Natural killer cell treated with Interleukin-12 subunit alpha and Interleukin-12 subunit beta and Interleukin-15 and Interleukin-18, amount 100 ng/mL, for 72 hours (primary cell): ENCODE measurements at places on chromosomes 5 and 9. TPM values are rescaled to one million over a fixed set of nuclear protein-coding genes. Genes with fewer than 3 reads are reported as not detected.

Gene LOX
- not detected for total RNA-seq

Gene SPRY4
- total RNA-seq: 4.6 TPM

Gene DNAJC18
- total RNA-seq: 11.9 TPM

Gene IRX4
- total RNA-seq: not detected

Gene CDC25C
- 5.5 TPM for total RNA-seq

Gene SNCB
- total RNA-seq: not detected

Gene SYNPO
- total RNA-seq: 9.3 TPM

Gene CFAP157
- total RNA-seq: not detected

DNA sequence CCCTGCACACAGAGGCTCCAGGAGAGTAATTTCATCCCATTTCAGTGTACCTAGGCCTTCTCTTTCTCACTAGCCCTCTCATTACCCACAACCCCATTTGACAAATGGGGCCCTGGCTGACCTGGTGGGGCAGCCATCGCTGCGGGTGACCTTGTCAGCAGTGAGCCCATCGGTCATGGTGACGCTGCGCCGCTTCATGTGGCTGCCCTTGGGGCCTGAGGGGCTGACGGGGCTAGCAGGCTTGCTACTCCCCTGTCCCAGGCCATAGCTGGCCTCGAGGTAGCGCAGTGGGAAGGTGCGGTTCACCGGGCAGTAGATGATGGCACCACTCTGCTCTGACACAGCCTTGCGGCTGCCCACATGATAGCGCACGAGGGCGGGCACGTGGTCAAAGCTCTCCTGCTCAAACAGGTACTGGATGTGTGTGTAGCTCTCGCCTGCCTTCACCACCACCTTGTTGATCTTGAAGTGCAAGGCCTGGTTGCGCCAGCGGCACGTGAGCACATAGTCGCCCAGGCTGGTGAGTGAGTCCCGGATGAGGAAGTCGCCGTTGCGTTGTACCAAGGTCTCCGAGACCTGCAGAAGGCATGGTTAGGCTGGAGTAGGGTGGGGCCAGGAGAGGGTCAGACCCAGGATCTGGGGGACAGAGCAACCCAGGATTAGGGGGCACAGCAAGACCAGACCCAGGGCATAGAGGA lies 14.1 kb upstream of the TOR2A start:
- H3K4me1 ChIP-seq: no peaks in the 10 kb centered on the region
- H3K4me3 ChIP-seq: no peak overlapping the region
- no peaks in the 10 kb centered on the region for H3K27me3 ChIP-seq
- no peak overlapping the region for H3K27ac ChIP-seq
- DNase-seq: no peak

DNA sequence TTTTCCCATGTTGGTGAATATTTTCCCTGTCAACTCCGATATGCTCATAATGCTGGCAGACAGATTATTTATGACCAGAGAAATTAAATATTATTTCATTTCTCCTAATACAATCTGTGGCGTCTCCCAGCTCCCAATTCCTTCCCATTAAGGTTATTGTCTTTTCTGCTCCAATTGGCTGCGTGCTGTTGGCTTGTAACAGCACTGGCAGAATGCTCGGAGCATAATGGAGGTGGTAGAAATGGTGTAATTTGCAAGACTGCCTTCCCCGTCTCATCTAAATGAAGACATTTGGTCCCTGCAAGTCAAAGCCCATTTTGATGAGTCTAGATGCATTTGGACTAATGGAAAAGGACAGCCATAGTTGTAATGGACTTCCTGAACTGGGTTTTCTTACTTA lies 601.7 kb downstream of the BRINP1 start:
- no peaks in the 10 kb centered on the region for H3K36me3 ChIP-seq
- no peak overlapping the region for H3K4me3 ChIP-seq
- H3K27ac ChIP-seq: no peak overlapping the region
- no peak for DNase-seq

- H3K27ac ChIP-seq: no peak overlapping the region
- H3K4me3 ChIP-seq: no peak overlapping the region
- no peaks in the 10 kb centered on the region for H3K36me3 ChIP-seq
These were observed 83.3 kb downstream of the ZNF608 start for GRCh38 chr5:124663101-124663506.

- H3K27ac ChIP-seq: no peak overlapping the region
- no peaks in the 10 kb centered on the region for H3K4me1 ChIP-seq
- H3K27me3 ChIP-seq: no peaks in the 10 kb centered on the region
- no peak overlapping the region for H3K4me3 ChIP-seq
- H3K36me3 ChIP-seq: no peaks in the 10 kb centered on the region
These were observed 38.3 kb downstream of the RETREG1 start for GRCh38 chr5:16578474-16578883.

GRCh38 chr9:129245276-129245675 lies 67.2 kb upstream of the IER5L start:
- no peaks in the 10 kb centered on the region for H3K4me1 ChIP-seq
- no peaks in the 10 kb centered on the region for H3K36me3 ChIP-seq
- no peak overlapping the region for H3K4me3 ChIP-seq

DNA sequence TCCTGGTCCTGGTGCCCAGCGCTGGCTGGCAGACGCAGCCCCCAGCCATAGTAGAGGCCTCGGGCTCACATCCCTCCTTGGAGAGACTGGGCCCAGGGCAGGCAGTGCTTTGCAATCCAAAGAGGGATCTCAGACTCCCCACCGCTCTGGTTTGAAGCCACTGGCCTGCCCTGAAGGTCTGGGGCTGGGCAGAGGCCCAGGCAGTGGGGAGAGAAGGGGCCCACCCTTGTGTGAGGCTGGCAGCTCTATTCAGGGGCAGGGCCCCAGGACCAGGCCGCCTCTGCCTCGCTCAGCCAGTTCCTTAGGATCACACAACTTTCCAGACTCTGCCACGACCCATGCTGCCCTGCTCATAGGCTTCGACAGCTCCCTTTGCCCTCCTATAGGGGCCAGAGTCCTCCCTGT lies 10.7 kb upstream of the SEC16A start:
- no peak overlapping the region for H3K4me3 ChIP-seq
- no peaks in the 10 kb centered on the region for H3K36me3 ChIP-seq
- no peak overlapping the region for H3K27ac ChIP-seq
- DNase-seq: no peak
- H3K4me1 ChIP-seq: peaks cover 3% of the 10 kb centered on the region

DNA sequence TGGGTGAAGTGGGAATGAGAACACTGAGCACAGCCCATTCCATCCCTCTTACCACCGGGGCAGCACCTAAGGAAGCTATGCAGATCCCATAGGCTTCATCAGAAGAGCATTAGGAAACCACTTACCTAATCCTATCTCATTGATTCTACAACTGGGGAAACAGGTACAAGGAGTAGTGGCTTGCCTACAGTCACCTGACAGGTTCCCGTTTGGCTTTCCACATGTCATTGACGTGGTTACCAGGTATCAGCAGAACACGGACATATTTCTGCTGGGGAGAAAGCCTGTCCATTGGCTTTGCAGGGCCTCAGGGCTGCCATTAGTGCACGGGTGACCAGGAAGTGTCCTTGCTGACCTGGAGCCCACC lies 11.3 kb downstream of the AFAP1L1 start:
- no peak overlapping the region for H3K27ac ChIP-seq
- peaks cover 23% of the 10 kb centered on the region for H3K27me3 ChIP-seq
- no peaks in the 10 kb centered on the region for H3K36me3 ChIP-seq
- H3K4me1 ChIP-seq: no peaks in the 10 kb centered on the region
- H3K4me3 ChIP-seq: no peak overlapping the region

DNA sequence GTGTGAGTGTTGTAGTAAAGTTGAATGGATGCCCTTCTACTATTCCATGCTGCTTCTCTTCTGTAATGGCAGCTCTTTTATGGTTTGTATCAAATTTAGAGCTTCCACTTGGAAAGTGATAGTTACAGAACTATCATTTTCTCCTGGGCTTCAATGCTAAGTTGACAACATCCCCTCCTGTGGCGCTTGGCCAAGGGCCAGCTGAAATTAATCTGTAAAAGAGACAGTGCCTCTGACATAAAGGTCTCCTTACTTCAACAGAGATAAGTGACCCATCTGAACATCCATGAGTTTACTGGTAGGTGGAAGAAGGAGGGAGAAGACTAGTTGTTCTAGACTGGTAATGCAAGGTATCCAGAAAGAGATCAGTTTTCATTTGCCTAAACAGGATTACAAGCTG lies 39.7 kb downstream of the CHSY3 start:
- H3K27me3 ChIP-seq: no peaks in the 10 kb centered on the region
- no peak overlapping the region for H3K27ac ChIP-seq
- H3K4me3 ChIP-seq: no peak overlapping the region
- no peaks in the 10 kb centered on the region for H3K4me1 ChIP-seq
- no peak for DNase-seq

GRCh38 chr9:114538241-114538640 lies 33.0 kb upstream of the WHRN start:
- H3K4me1 ChIP-seq: no peaks in the 10 kb centered on the region
- DNase-seq: no peak
- no peak overlapping the region for H3K27ac ChIP-seq
- H3K4me3 ChIP-seq: no peak overlapping the region

DNA sequence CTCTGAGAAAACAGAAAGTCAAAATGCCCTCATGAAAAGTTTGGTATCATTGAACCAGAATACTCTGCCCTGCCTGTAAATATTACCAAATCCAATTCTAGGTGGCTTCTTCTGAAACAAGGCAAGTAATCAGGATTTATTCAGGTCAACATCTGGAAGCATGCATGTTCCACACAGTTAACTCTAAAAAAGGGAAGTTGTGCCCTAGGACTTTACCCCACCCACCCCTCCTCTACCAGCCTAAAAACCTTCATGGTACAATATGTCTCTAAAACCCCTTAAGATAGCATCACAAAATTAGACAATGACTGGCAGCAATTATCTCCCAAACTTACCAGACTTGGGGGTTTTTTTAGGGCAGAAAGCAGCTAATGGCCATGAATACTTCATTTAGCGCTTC lies 414.8 kb upstream of the SLC30A5 start:
- no peaks in the 10 kb centered on the region for H3K36me3 ChIP-seq
- H3K4me1 ChIP-seq: no peaks in the 10 kb centered on the region
- no peak overlapping the region for H3K4me3 ChIP-seq
- DNase-seq: no peak

DNA sequence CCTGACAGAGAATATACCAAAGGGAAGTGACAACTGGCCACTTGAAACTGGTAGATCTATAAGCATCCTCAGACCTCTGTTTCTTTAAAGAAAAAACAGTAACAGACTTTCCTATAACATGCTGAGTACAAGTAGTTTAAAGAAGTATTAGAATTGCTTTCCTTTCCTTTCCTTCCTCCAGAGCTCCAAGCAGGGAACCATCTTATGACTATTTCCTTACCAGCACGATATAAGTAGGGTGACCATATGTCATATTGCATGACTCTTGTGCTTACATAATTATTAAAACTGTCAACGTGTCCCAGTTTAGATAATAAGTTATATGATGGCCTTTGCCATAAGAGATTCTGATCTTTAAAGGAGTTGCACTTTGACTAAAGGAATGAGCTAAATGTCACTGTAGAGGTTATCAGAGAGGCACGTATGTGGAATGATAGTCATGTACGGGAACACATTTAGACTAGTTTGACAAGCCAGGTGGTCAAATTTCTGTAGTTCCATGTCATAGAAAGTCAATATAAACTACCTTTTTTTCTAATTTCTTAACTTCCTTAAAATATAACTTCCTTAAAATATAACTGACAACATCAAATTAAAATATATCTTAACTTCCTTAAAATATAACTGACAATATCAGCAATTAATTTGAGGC lies 212.7 kb upstream of the CD180 start:
- no peak overlapping the region for H3K27ac ChIP-seq
- no peak overlapping the region for H3K4me3 ChIP-seq
- H3K4me1 ChIP-seq: no peaks in the 10 kb centered on the region
- DNase-seq: no peak
- peaks cover 5% of the 10 kb centered on the region for H3K27me3 ChIP-seq

- no peak overlapping the region for H3K4me3 ChIP-seq
- no peaks in the 10 kb centered on the region for H3K4me1 ChIP-seq
- no peaks in the 10 kb centered on the region for H3K36me3 ChIP-seq
- H3K27ac ChIP-seq: no peak overlapping the region
These were observed 12.8 kb upstream of the NRARP start for GRCh38 chr9:137314561-137315560.

DNA sequence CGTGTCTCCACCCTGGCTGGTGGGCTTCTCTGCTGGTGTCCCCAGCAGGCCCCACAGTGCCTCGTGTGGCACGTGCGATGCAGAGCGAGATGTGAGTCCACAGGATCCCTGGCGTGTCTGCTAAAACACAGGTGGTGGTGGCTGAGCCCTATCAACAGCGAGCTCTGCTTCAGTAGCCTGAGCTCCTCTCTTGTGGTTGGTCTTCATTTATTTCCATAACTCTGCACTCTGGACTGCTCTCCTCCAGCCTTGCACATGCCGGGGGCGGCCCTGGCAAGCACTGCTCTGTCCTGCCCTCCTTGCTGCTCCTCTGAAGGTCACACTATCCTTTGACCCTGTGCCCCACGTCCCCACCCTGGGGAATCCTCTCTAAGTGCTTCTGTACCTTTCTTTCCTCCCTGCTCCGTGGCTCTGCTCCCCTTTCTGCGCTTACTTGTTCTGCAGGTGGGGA lies 59.2 kb downstream of the NSUN2 start:
- H3K4me1 ChIP-seq: no peaks in the 10 kb centered on the region
- H3K36me3 ChIP-seq: no peaks in the 10 kb centered on the region
- no peak overlapping the region for H3K4me3 ChIP-seq
- no peak for DNase-seq

GRCh38 chr5:4148009-4148408 lies 552.4 kb downstream of the IRX1 start:
- no peaks in the 10 kb centered on the region for H3K4me1 ChIP-seq
- H3K27ac ChIP-seq: no peak overlapping the region
- H3K27me3 ChIP-seq: no peaks in the 10 kb centered on the region
- H3K4me3 ChIP-seq: no peak overlapping the region
- no peak for DNase-seq

GRCh38 chr9:122827761-122828093 lies 661 bp downstream of the PDCL start:
- no peak for DNase-seq
- peak overlapping the region; percentile 100 for H3K4me3 ChIP-seq
- peaks cover 35% of the 10 kb centered on the region for H3K4me1 ChIP-seq
- no peaks in the 10 kb centered on the region for H3K36me3 ChIP-seq
- H3K27ac ChIP-seq: peak overlapping the region; percentile 94

DNA sequence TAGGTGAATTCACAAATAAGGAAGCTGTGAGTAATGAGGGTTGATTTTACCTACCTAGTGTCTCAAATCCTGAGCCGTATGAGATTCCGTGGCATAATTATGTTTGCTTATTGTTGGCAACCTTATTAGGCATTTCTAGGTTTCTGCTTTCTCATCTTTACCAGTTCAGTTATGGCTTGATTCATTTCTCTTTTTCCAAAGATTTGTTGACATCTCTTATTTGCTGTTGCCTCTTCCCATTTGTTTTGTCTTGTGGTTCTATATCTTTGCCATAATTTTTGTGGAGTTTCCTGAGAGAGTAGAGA lies 470 bp downstream of the IL31RA start:
- no peak for DNase-seq
- peaks cover 39% of the 10 kb centered on the region for H3K4me1 ChIP-seq
- H3K36me3 ChIP-seq: no peaks in the 10 kb centered on the region
- H3K27me3 ChIP-seq: peaks cover 36% of the 10 kb centered on the region

DNA sequence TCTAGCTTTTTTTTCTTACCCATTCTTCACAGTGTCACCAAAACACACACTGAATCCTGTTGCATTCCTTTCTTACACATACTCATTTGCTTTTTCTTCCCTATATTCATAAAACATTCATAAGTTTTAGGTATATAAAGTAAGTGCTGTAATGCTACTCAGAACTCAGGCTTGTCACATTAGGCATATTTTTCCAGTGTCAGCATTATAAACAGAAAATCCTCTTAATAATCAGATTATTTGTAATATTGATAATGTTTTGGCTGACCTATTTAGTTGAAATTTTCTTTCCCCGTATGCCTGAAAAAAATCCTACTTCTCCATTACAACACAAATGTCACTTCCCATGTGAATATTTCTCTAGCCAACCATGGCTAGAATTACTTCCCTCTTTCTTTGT lies 743.0 kb upstream of the NUDT12 start:
- H3K4me3 ChIP-seq: no peak overlapping the region
- no peak overlapping the region for H3K27ac ChIP-seq
- no peaks in the 10 kb centered on the region for H3K27me3 ChIP-seq
- H3K36me3 ChIP-seq: no peaks in the 10 kb centered on the region
- DNase-seq: no peak
